ENCODE measurements at places on chromosomes 3 and 15.

DNA sequence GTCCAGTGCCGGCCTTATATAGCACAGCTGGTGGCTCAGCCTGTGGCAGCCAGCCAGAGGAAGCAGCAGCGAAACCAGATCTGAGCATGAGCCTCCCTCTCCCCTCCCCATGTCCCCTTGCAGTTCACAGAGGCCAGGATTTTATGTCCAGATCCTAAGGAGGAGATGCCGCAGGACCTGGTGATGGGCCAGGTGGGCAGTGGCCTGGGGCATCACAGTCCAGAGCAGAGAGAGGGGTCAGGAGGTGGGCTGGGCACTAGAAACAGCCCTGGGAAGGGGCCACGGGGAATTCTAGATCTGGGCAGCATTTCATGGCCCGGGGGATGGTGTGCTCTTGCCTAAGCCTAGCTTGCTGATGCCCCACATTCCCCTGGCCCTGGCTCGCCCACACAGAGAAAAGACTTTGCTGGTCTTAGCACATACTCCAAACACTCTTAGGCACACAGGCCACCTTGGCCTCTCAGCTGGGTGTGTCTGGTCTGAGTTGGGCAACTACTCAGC, 259 bp upstream of the CILP start:
- no peaks in the 10 kb centered on the region for H3K27me3 ChIP-seq
- H3K4me3 ChIP-seq, result no peak overlapping the region
- peaks cover 38% of the 10 kb centered on the region for H3K4me1 ChIP-seq
- peak overlapping the region; percentile 47 for H3K27ac ChIP-seq
- H3K36me3 ChIP-seq, result no peaks in the 10 kb centered on the region
- DNase-seq, result peak; percentile 78

DNA sequence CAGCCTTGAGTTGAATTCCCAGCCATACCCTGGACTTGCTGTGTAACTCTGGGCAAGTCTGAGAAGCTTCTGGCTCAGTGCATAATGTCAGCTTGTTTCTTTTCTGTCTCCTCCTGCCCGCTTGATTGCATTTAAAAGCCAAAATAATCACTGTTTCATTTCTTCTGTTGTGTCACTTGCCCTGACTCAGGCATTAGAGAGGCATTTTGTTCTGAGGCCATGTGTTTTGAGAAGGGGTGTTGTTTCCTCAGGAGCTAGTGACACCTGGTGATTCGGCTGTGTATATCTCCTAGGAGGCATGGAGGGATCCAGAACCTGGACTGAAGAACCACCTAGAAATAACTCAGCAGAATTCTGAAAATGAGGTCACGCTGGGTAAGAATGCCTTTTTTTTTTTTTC, 16.0 kb downstream of the WDR73 start:
- no peak for DNase-seq
- peaks cover 6% of the 10 kb centered on the region for H3K4me1 ChIP-seq
- peaks cover 36% of the 10 kb centered on the region for H3K36me3 ChIP-seq
- no peak overlapping the region for H3K27ac ChIP-seq

- H3K36me3 ChIP-seq, result no peaks in the 10 kb centered on the region
- H3K4me1 ChIP-seq, result no peaks in the 10 kb centered on the region
- DNase-seq, result no peak
- H3K27me3 ChIP-seq, result no peaks in the 10 kb centered on the region
- no peak overlapping the region for H3K27ac ChIP-seq
Measured at GRCh38 chr3:113079218-113079961, 88.6 kb downstream of the GTPBP8 start.

- H3K4me1 ChIP-seq, result no peaks in the 10 kb centered on the region
- H3K36me3 ChIP-seq, result no peaks in the 10 kb centered on the region
- DNase-seq, result no peak
- no peak overlapping the region for H3K4me3 ChIP-seq
- no peak overlapping the region for H3K27ac ChIP-seq
Measured at GRCh38 chr3:37816271-37816670, 45.4 kb upstream of the CTDSPL start.

- no peak overlapping the region for H3K4me3 ChIP-seq
- no peaks in the 10 kb centered on the region for H3K4me1 ChIP-seq
- no peak for DNase-seq
Measured at GRCh38 chr3:30988769-30989168, 94.3 kb upstream of the GADL1 start.

DNA sequence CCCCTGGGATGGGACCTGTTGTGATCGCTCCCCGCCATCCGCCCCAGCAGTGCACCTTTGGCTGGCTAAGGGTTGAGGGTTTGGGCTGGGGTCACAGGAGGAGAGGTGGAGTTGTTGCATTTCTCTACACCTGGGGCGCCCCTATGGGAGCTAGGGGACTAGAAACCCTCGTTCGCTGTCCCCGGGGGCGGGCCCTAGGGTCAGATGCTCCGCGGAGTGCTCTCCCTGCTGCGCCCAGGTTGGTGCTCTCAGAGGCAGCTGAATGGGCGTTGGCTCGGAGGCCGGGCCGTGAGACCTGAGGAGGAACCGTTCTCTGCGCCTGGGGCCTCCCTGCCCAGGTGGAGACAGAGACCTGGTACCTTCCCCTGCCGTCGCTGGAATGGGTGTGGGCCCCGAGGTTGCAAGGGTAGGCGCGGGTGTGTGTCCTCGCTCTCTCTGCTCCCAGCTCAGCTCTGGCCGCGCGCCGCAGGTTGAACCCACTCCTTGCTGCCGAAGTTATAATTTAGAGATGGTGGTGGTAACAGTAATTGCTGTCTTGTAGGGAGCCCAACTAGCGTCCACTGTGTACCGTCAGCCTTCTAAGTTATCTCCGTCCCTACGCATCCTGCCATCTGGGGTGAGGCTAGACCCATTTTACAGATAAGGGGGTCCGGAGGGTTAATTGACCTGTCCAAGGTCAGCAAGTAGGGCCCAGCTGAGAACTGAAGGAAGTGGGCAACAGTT, 965 bp downstream of the FLNB start:
- no peaks in the 10 kb centered on the region for H3K36me3 ChIP-seq
- no peaks in the 10 kb centered on the region for H3K27me3 ChIP-seq
- H3K4me3 ChIP-seq, result peak overlapping the region; percentile 100
- peak overlapping the region; percentile 62 for H3K27ac ChIP-seq
- H3K4me1 ChIP-seq, result peaks cover 40% of the 10 kb centered on the region

GRCh38 chr15:92290359-92290992, 103.2 kb upstream of the ST8SIA2 start:
- no peaks in the 10 kb centered on the region for H3K4me1 ChIP-seq
- H3K36me3 ChIP-seq, result no peaks in the 10 kb centered on the region
- no peak overlapping the region for H3K27ac ChIP-seq
- no peak for DNase-seq
- H3K4me3 ChIP-seq, result no peak overlapping the region

GRCh38 chr3:27730774-27731659, 8.9 kb upstream of the EOMES start:
- H3K27me3 ChIP-seq, result peaks cover 57% of the 10 kb centered on the region
- no peak for DNase-seq
- no peak overlapping the region for H3K4me3 ChIP-seq
- 0 out of 2 replicates have a peak, but pooled peaks cover 6% of the 10 kb centered on the region for H3K4me1 ChIP-seq
- no peaks in the 10 kb centered on the region for H3K36me3 ChIP-seq

DNA sequence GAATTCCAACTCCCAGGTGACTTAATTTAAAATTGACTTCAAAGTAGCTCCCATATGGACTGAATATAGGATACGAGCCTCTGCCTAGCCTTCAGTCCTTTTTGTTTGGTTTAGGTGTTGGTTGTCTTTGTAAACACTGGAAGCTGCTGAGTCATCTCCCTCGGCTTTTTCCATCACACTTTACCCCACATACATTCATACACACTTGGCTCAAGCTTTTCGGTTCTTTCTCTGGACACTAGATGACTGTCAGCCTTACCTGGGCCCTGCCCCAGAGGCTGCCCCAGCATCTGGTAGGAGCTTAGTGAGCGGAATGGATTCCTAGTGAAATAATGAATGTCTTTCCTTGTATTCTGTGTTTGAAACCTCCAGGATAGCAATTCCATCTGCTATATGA, 201.5 kb upstream of the IL12A start:
- H3K36me3 ChIP-seq, result no peaks in the 10 kb centered on the region
- no peak overlapping the region for H3K4me3 ChIP-seq
- no peak overlapping the region for H3K27ac ChIP-seq

DNA sequence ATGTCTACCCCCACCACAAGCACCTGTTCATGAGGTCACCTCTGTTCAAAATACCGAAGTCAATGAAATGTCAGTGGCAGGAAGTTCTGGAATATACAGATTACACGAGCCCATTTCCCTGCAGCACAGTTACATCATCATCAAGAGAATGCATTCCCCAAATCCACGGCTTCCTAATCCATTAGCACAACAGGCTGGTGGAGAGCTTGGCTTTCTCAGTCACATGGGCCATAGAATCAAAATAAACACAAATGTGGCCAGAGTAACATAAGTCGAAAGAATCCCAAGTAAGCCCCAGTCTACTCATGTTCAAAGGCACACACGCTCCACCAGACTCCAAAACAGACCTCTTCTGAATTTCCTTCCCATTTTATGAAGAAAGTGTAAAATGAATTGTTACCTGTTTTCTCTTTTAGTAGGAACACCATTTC, 419.3 kb downstream of the MAGI1 start:
- no peak overlapping the region for H3K27ac ChIP-seq
- H3K36me3 ChIP-seq, result no peaks in the 10 kb centered on the region
- H3K4me1 ChIP-seq, result no peaks in the 10 kb centered on the region
- H3K4me3 ChIP-seq, result no peak overlapping the region
- H3K27me3 ChIP-seq, result no peaks in the 10 kb centered on the region

All from SK-N-SH (cell line).